Stimulated activated CD4-positive, alpha-beta T cell treated with anti-CD3 and anti-CD28 coated beads, Interleukin-15, amount 100 ng/mL, for 24 hours (primary cell): ENCODE measurements at places on chromosomes 1 and 21.
A peak's percentile ranks its signal among the peaks of the same experiment; 100 is the strongest.

DNA sequence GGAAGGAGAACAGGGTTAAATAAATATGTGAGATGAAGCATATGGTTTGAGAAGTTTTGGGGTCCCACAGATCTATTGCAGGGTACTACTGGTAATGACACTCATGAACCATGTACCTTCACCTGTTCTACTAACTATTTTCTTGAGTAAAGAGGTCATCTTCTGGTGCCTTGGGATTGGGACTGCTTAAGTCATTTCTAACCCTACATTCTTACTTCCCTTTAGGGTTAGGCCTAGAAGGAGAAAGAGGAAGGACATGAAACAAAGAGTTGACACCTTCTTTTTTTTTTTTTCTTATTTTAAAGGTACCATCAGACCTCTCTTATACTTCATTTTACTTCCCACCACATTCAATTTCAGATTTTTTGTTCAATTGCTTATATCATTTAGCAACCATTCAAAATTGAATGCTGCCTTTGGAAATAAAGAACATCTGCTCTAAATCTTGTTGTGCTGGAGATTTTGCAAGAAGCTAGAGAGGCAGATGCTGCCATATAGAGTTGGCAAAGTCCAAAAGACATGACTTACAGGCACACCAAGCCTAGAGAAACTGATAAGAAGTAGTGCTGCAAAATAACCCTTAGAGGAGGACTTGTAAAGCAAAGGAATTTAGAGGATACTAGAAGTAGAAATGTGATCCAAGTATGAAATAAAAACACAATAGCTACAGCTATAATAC, 374.4 kb upstream of the ST6GALNAC5 start:
- no peak for DNase-seq

GRCh38 chr1:5945445-5945844, 46.8 kb downstream of the NPHP4 start:
- DNase-seq = no peak

- no peak for DNase-seq
Observed at GRCh38 chr1:72202761-72203160, 79.6 kb downstream of the NEGR1 start.

- no peak for DNase-seq
Observed at GRCh38 chr1:107620753-107621152, 344.2 kb downstream of the VAV3 start.

DNA sequence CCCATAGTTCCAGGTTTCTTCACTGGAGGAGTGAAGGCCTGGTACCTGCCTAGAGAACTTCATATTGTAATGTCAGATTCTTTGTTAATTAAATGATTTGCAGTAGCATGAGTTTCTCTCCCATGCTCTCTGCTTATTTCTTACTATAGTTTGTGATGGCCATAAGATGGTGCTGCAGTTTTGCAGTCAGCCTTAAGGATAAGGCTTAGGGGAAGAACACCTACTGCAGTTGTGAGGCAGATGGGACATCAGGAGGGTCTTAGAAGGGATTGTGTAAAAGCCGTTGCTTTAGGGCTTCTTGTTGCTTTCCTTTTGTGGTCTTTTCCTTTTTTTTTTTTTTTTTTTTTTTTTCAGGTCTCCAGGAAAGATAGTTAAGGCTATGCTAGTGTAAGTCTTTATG, 61.8 kb downstream of the MACF1 start:
- DNase-seq = no peak

GRCh38 chr1:212203630-212204029, 81.6 kb upstream of the PPP2R5A start:
- DNase-seq = no peak

GRCh38 chr1:101288491-101288944, 51.7 kb downstream of the S1PR1 start:
- peak; percentile 72 for DNase-seq

DNA sequence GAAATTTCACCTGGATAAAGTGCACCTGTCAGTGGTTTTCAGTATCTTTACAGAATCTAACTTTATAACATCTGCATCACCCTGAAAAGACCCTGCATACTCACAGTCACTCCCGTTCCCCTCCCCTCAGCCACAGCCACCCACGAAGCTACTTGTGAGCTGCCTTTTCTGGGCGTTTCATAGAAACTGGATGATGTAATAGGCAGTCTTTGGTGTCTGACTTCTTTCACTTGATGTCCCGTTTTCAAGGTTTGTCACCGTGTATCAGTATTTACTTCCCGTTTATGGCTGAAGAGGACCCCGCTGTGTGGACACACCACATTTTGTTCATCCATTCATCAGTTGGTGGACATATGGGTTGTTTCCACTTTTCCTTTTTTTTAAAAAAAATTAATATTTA, 47.8 kb upstream of the LRRC3 start:
- peak; percentile 49 for DNase-seq

GRCh38 chr21:16768096-16768495, 744.7 kb upstream of the CXADR start:
- DNase-seq = no peak

- DNase-seq = no peak
Observed at GRCh38 chr1:153180556-153180955, 22.7 kb upstream of the LELP1 start.

GRCh38 chr21:29228306-29228705, 70.4 kb upstream of the BACH1 start:
- DNase-seq = no peak

- DNase-seq = no peak
Observed at GRCh38 chr1:27816921-27817630, 13.5 kb upstream of the PPP1R8 start.

- no peak for DNase-seq
Observed at GRCh38 chr1:219538886-219539285, 74.0 kb downstream of the ZC3H11B start.

DNA sequence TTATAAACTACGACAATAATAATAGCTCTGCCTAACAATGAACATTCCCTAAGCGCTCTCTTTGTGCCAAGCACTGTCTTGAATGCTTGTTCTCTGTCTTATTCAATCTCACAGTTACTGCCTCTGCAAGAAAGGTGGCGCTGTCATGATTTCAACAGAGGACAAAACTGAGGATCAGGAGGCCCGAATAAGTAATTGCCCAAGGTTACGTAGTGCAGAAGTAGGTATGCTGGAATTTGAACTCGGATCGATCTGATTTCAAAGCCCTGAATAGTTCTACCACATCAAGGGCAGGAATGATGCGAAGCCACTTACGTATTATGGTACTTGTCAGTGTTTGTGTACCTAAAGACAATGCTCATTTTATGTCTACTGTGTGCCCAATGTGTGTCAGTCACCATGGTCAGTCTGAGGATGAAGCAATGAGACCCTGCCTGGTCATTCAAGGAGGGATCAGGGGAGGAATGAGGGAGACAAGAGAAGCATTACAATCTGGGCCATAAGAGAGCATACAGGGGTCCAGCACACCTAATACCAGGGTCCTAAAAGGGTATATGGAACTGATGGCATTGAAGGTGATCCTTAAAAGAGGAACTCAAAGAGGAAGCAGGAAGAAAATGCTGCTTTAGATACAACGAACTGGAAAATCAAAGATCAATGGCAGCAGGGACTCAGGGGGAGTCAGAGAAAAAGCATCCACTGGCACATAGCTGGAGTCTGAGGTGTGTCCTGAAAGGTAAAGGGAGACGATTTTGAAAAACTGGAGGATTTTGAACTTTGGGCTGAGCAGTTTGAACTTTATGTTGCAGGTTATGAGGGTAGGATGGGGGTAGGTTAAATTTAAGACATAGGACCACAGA, 389.2 kb downstream of the PLPP3 start:
- DNase-seq = no peak
